ENCODE measurements at places on chromosomes 1 and 21.
A peak's percentile ranks its signal among the peaks of the same experiment; 100 is the strongest.

GRCh38 chr1:209130886-209131285 lies 452.6 kb upstream of the CAMK1G start:
- DNase-seq, result no peak

DNA sequence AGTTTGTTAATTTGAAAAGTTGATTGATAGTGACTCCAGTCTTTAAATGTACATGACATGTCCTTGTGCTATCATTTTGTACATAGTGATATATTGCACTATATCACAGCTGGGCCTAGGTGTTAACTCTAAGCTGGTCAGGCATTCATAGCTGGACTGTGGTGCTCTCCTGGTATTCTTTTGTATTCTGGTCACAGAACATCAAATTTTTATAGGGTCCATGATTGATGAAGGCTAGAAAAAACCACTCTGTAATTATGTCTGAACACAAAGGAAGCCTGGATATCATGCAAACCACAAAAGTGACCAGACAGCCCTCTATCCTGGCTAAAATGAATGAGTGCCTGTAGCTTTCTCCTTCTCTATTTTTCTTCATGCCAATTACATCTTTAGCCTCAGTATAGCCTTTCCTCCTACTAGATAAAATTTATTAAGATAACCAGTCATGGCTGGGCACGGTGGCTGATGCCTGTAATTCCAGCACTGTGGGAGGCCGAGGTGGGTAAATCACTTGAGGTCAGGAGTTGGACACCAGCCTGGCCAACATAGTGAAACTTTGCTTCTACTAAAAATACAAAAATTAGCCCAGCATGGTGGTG lies 134.9 kb upstream of the B3GALT2 start:
- DNase-seq, result no peak

GRCh38 chr1:184373155-184373554 lies 13.7 kb upstream of the C1orf21 start:
- DNase-seq, result no peak

GRCh38 chr21:19123525-19123924 lies 719.9 kb upstream of the TMPRSS15 start:
- no peak for DNase-seq

GRCh38 chr1:53091841-53092645 lies 30.0 kb downstream of the PODN start:
- no peak for DNase-seq

DNA sequence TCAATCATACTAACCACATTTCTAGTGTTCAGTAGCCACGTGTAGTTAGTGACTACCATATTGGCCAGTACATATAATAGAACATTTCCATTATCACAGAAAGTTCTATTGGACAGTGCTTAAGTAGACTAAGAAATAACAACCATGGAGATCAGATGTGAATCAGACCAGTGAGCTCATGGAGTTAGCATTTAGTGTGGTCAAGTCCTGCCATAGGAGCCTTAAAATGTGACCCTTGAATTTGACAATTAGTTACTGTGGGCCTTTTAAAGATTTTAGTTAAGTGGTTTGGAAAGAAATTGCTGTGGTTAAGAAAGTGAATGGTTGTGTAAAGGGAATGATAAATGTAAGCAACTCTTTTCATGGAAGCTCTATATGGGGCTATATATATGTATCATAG lies 123.4 kb downstream of the POU2F1 start:
- DNase-seq, result no peak

GRCh38 chr1:19429611-19430010 lies 55.7 kb downstream of the CAPZB start:
- DNase-seq, result no peak

GRCh38 chr1:234188454-234188792 lies 184.8 kb upstream of the COA6 start:
- DNase-seq, result no peak

DNA sequence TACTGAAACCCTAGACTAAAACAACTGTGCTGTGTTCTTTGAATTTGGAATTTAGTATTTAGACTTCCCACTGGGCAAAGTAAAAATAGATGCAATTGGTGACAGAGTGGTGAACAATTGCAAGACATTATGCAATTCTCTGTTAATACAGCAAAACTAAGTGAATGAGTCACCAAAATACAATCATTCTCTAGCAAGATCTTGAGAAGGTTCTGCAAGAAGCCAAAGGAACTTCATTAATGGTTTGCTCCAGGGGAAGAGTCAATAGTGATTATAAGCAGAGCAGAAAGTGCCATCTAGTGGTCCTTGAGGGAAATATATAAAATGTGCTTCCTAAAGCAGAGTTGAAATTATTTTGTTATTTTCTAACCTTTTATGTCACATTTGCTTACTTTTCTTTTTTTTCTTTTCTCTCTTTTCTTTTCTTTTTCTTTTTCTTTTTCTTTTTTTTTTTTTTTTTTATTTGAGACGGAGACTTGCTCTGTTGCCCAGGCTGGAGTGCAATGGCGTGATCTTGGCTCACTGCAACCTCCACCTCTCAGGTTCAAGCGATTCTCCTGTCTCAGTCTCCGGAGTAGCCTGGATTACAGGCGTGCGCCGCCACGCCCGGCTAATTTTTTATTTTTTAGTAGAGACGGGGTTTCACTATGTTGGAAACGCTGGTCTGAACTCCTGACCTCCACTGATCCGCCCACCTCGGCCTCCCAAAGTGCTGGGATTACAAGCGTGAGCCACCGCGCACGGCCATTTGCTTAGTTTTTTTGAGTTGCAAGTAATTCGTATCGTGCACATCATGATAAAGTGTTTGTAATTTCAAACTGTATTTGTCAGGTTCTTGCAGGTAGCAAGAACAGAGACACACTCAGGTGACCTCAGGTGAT lies 99.2 kb downstream of the CTH start:
- no peak for DNase-seq

DNA sequence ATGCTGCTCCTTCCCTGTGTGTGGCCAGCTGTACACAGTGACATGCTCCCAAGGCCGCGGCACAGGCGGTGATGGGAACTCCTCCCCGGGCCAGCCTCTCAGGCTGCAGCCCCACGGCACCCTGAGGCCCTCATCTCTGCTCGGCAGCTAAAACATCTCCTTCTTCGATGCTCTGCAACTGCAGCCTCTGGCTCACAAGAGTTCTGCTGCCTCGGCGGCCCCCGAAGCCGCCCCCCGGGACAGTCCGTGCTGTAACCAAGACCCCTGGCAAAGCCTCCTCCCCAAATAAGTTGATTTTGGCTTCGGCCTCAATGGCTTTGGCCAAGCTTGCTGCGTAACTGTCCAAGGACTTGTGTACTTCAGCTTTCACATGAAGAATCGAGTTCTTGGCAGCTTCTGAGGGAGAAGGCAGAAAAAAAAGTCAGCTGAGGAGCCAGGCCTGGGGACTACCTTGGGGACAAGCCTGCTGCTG lies 51.3 kb downstream of the GPR161 start:
- no peak for DNase-seq

- no peak for DNase-seq
Observed at GRCh38 chr1:84642774-84643173, 47.5 kb downstream of the SSX2IP start.

DNA sequence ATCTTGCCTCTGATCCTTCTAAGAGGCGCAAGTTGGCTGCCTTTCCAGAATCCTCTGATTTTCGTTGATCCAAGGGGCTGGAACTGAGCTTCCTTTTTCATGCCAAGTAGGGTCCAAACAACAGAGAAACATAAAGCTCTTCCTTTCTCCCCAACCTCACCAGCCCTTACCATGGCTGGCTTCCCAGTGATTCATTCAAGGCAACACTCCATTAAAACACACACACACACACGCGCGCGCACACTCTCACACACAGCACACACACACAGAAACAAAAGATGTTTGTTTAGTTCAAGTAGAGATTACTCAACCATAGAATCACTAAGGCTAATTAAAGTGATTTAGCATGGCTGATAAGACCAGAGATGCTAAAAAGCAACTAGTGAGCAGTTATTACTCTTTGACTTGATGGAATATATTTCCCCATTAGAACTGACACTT lies 13.0 kb upstream of the GUCA2A start:
- no peak for DNase-seq

DNA sequence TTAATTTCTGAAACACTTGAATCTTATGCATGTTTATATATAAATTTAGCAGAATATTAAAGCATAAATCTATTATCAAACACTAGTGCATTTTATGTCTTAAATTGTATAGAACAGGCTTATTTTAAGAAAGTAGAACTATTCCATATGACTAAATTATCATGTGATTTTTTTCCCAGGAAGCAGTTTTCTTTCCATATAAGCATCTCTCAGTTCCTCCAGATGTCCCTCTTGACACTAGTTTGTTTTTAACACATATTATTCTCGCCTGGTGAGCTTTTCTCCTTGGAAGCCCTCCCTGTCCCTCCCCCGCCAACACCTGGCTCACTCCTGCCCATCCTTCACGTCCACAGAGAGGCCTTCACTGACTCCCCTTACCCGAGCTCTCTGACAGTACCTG lies 48.3 kb upstream of the BCAR3 start:
- no peak for DNase-seq

DNA sequence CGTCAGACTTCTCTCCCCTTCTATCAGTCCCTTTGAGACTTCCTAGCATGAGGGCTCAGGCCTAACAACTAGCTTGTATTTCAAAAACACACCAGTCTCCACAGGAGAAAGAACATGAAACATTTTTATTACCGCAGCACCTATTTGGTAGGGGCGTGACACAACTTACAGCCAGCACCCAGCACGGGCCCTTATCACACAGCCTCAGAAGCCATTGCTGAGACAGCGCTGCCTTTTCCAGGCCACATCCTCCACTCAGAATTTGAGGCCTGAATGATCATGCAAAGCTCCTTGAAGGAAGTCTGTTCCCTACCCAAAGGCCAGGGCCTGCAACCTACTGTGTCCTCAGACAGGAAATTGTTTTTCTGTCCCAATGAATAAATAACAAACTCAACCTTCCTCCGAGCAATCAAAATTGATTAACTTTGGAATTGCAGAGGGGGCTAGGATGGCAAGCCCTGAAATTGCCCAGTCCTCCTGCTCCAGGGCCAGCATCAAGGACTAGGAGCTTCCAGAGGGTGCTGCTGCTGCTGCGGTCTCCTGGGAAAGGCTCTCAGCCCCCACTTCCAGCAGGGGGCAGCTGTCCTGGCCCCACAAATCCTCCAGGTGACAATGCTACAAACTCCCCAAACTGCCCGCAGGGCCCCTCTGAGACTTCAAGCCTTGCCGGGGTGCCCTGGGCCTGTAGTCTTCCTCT lies 94.3 kb upstream of the GALNT2 start:
- DNase-seq, result no peak

DNA sequence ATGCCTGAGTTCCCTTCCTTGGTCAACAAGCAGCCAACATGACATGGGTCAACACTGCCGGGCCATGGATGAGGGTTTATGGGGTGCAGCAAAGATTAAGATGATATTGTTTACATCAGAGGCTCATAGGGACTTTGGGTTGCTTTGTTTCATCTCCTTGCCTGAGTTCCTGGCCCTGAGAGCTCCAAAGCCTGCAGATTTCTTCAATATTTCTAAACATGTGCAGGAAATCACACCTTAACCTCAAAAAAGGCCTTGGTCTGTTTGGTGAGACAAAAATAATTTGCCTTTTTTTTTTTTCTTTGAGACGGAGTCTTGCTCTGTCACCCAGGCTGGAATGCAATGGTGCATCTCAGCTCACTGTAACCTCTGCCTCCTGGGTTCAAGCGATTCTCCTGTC lies 876 bp downstream of the SLAMF8 start:
- DNase-seq, result no peak

DNA sequence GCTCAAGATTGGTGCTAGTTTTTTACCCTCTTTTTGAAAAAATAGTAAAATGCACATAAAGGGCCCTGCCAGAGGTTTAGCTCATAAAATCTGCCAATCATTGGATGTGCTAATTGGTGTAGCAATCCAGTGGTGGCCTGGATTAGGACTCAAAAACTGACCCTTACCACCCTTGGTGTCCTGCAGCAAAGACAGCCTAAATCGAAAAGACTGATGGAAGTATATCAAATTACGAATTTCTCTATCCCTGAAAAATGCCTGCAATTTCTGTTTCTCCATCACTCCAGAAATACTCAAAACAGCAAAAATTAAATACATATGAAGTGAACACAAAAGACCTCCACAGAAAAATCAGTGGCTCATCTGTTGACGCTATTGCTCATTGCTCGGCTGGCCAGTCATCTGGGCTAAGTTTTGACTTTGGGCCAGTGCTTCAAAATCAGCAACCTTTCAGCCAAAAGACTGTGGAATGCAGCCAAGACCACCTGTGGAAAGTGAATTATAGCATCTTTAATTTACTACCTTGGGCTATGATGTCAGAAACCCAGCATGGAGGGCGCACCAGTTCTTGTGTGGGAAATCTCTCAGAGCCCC lies 30.0 kb downstream of the WLS start:
- DNase-seq, result no peak

DNA sequence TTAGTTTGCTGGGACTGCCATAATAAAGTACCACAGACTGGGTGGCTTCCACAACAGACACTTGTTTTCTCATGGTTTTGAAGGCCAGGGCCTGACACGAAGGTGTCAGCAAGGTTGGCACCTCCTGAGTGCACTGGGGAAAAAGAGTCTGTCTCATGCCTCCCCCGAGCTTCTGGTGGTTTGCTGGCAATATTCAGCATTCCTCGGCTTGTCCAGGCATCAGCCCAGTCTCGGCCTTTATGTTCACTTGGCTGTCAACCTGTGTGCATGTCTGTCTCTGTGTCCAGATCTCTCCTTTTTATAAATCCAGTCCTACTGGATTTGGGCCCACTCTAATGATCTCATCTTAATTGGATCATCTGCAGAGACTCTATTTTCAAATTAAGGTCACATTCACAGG lies 72.6 kb downstream of the DOP1B start:
- DNase-seq, result no peak

DNA sequence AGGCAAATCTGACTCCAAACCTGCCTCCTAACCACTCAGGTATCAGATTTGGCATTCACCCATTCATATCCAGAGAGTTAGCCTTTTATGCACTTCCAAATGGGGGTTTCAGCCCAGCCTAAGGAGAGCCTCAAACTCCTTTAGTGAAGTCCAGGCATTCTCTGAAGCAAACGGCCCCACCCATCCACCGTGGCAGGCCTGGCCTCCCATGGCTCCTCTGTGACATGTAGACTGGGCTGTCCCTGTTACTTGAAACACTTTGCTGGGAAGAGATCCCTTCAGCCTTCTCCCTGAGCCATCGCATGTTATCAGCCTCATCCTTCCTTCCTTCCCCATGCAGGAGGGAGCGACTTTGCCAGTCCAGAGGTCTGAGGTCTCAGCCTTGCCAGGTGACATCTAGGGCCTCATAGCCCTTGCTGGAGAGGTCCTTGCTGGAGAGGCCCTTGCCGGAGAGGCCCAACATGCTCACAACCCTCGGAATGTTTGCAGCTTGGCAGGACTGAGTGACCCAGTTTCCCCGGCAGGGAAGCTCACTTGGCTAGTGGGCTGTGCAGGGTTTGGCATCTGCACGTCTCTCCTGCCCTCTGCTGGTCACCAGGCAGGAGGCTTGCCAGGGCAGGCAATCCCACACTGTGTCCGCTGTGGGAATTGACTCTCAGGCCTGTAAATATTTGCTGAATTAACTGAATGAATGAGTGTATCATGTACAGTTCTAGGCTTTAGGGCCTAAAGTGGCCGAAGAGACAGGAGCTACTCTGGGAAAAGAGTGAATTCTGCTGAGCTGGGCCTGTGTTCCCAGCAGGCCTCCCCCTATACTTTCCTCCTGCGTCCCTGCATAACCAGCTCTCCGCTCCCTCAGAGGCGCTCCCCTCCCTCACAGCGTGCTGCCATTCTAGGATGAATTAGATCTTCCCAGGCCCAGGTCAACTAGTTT lies 26.7 kb upstream of the RBM15 start:
- peak; percentile 38 for DNase-seq

GRCh38 chr1:156624814-156625435 lies 5.7 kb downstream of the HAPLN2 start:
- DNase-seq, result no peak

All from omental fat pad (tissue), 4 donors.